ENCODE measurements at places on chromosomes 7 and 10.

GRCh38 chr7:142272841-142273240 lies 15.0 kb upstream of the PRSS58 start:
- DNase-seq = no peak

DNA sequence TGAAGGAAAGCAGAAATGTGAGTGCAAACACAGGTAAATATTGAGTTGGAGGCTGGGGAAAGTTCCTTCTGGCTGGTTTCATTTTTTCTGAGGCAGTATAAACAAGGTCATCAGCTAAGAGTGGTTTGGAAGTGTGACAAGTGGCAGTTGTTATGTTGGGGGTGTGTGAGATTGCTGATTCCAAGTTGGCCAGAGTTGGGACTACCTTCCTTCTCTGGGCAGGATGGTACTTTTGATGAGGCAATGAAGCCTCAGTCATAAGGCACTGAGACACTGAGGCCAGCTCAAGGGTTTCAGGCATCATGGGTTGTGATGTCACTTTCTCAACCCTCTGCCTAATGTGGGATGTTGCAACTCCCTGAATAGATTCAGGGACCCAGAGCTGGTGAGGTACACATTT lies 8.2 kb upstream of the PTTG1IP2 start:
- no peak for DNase-seq

- peak; percentile 65 for DNase-seq
Observed at GRCh38 chr7:131007439-131008330, 273.7 kb upstream of the KLF14 start.

- DNase-seq = no peak
Observed at GRCh38 chr7:123828805-123829204, 16.2 kb upstream of the HYAL4 start.

- no peak for DNase-seq
Observed at GRCh38 chr10:122344741-122345258, 29.7 kb upstream of the PLEKHA1 start.

DNA sequence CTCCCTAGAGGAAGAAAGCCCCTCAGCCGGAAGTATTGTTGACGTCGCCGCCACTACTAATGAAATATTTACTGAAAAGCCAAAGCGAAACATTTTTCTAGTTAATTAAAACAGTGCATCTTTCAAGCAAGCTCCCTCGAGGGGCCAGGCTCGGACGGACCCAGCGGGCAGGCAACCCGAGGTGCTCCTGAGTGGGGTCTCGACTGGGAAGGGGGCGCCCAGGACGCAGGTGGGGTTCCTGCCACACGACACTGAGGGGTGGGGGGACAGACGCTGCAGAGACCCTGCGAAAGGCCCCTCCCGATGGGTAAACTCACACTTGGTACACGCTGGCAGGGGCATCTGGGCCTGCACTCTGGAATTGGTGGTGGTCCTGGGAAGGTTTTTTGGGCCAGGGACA lies 72.4 kb upstream of the ADGRA1 start:
- DNase-seq = no peak

- no peak for DNase-seq
Observed at GRCh38 chr10:119309423-119309770, 102.0 kb downstream of the GRK5 start.

DNA sequence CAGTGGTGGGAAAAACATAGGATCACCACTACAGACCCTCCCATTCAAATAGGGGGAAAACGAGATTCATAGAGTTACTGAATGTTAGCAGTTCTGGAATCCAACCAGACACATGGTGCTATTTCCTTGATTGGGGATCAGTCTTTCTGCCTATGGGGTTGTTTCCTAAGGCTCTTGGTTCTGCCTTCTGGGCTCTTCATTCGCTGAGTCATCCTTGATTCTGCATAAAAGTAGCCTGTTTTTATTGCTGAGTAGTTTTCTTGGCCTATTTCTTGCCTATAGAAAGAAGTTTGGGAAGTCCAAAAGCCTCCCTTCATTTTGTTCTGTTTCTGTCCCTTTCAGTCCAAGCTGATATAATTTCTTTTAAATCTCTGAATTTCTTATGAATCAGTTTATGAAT lies 99.3 kb upstream of the OIT3 start:
- no peak for DNase-seq

GRCh38 chr7:20783700-20784387 lies 2.8 kb downstream of the SP8 start:
- peak; percentile 62 for DNase-seq

- DNase-seq = no peak
Observed at GRCh38 chr7:114790521-114790920, 131.4 kb upstream of the MDFIC start.

GRCh38 chr7:97096661-97097060 lies 20.8 kb upstream of the SDHAF3 start:
- no peak for DNase-seq

DNA sequence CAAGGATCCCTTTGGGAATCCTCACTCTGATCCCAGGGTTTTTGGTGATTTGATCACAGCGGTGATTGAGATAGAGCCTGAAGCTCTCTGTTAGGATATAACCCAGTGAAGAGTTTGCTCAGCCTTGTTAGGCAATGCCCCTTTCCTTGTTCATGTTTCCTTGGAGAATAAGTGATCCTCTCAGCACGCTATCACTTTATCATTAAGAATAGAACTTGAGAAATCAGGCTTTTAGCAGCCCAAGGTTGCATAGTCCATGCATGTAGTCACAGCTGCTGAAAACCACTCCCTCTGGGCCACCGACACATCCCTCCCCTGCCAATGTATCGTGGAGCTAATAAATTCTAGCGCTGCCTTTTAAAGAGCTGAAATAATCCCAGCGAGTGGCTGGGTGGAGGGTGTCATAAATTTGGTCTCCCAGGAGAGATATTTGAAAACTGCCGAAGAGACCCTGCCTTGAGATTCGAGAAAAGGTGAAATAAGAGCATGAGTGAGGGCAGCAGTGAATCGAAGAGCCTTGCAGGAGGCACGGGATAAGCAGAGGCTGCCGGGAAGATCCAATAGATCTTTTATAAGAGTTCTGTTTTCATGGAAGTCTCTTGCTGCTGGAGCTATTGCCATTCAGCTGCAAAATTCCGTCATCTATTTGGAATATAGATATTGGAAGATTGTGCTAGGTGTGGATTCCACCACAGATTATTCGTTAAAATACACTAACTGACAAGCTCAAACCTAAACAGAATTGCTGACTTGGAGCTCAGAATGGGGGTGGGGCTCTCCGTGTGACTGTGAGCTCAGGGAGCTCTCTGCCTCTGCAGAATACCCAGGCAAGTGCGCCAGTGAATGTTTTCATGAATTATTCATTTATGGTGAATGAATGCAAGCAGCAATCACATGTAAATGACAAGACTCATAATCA lies 249.8 kb downstream of the TRIL start:
- DNase-seq = no peak

DNA sequence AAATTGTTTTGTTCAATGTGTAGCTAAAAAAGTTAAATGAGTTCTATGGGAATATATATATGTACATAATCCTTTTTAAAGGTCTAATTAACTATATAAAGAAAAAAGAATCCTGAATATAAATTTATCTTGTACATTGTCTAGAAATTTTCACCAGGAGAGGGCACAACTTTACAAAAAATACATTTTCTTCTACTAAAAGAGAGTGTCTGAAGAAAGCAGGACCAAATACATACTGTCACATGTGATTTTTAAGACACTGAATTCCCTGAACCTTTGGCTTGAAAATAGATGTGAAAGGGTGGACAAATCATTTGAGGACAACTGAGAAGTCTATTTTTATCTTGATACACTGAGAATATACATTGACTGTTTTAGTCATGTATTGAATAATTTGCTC lies 204.3 kb downstream of the DGKB start:
- DNase-seq = no peak

GRCh38 chr7:133545618-133546017 lies 292.7 kb downstream of the EXOC4 start:
- DNase-seq = no peak

DNA sequence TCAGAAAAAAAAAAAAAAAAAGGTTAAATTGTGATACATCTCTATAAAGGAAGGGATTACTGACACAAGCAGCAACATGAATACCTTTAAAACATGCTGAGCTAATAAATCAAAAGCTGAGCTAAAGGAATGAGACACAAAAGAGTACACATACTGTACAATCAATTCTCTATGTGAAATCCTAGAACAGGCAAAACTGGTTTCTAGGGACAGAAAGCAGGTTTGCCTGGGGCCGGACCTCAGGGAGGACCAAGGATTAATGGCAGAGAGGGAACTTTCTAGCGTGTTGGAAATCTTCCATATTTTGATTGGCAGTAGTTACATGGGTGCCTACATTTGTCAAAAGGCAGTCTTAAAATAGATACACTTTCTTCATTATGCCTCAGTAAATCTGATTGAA lies 52.5 kb downstream of the KLRG2 start:
- DNase-seq = no peak

- no peak for DNase-seq
Observed at GRCh38 chr7:98569691-98570337, 47.3 kb upstream of the NPTX2 start.

DNA sequence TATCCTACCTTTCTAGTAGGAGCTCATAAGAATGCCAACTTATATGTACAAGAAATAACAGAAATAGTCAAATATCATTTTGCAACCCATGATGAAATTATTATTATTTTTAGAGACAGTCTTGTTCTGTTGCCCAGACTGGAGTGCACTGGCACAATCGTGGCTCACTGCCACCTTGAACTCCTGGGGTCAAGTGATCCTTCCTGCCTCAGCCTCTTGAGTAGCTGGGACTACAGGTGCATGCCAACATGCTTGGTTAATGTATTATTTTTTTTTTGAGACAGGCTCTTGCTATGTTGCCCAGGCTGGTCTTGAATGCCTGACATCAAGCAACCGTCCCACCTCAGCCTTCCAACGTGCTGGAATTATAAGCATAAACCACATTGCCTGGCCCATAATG lies 44.8 kb downstream of the TNPO3 start:
- no peak for DNase-seq

DNA sequence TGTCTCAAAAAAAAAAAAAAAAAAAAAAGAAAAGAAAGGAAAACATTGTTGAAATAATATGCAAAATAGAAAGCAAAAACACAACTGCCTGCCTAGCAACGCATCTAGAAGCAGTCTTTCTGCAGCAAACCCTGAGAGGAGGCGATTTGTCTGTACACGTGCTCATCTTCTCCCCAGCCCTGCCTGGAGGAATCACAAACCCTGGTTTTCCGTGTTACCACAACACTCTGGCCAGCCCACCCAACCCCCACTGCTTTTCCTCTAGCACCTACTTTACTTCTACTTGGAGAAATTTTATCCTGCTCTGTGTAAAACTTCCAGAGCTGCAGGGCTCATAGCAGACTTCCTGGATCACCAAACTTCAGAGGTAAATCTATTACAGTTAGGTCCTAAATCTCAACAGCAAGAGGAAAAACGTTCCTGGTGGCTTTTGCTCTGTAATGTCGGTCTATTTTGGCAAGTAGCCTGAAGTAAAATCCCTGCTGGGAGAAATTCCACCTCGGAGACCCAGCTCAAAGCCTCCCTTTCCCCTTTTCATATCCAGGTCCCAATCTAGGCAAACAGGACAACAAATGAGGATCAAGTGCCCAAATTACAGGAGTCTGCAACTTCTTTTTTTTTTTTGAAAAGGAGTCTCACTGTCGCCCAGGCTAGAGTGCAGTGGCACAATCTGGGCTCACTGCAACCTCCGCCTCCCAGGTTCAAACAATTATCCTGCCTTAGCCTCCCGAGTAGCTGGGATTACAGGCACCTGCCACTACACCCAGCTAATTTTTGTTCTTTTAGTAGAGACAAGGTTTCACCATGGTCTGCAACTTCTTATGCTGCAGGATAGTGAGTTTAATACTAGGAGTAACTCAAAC lies 91.6 kb downstream of the DNMBP start:
- no peak for DNase-seq

DNA sequence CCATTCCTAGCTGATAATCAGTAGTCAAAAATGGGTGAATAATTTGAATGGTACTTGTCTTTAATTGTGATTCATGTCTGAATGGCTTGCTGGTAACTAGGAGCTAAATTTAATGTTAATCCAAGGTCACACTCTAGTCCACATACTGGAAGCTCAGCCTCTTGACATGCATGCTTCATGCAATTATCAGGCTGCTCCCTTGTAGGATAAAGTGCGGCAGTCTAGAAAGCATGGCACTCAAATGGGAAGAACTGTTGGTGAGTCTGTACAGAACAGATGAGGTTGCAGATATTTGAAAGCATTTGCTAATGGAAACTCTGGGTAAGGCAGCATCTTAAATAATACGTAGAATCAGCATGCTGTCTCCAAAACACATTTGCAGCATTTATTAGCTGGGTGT lies 499.4 kb downstream of the AUTS2 start:
- no peak for DNase-seq

GRCh38 chr10:104690101-104690500 lies 49.0 kb downstream of the SORCS3 start:
- DNase-seq = no peak

DNA sequence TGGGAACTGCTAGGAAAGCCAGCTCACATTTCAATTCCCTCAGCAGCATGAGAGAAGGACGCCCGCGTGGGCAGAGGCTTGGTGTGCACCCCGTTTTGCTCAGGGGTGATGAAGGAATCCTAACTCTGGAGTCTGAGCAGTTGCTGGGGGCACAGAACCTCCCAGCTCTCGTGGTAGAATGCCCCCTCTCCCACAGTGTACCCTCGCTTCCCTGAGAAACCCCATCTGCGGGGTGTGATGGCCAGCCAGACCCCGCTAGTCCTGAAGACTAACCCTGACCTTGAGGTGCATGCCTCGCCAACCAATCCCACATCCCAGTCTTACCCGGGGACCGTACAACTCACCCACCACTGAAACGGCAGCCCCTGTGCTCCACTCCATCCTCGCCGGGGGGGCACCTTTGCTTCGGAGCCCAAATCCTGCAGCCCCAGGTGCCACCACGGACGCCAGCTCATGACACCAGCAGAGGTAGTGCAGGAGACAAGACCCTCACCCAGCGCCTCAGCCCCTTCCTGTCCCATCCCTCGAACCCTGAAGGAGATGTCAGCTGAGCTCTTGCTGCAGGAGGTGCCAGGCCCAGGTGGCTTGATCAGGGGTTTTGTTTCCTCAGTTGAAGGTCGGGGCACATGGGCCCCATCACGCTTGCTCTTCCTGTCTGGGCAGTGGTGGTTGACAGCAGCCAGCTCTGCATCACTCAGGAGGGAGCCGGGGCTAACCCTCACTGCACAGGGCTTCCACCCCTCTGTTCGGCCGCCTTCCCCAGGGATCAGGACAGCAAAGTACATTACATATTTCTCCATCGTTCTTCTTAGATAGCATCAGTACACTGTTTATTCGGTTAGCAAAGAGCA lies 236.5 kb downstream of the MGMT start:
- DNase-seq = no peak

DNA sequence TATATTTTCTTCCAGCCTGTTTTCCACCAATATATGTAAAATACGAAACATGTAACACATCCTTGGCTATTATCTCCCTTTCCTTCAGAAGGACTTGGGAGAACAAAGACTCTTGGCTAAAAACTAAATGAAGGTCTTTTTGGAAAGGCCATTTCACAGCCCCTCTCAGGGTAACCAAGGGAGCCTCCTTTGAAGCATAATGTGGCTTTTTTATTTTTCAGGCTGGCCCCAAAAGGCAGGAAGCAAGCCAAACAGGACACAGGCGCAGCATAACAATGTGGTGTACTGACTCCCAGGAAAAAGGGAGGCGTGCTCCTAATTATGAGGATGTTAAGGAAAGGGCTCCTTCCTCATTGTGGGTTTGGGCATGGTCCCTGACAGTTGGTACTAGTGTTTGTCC lies 30.3 kb upstream of the CCSER2 start:
- DNase-seq = no peak
